ENCODE measurements at places on chromosomes 3 and 15.

- DNase-seq: no peak
Measured at GRCh38 chr3:18382760-18383369, 42.3 kb downstream of the SATB1 start.

DNA sequence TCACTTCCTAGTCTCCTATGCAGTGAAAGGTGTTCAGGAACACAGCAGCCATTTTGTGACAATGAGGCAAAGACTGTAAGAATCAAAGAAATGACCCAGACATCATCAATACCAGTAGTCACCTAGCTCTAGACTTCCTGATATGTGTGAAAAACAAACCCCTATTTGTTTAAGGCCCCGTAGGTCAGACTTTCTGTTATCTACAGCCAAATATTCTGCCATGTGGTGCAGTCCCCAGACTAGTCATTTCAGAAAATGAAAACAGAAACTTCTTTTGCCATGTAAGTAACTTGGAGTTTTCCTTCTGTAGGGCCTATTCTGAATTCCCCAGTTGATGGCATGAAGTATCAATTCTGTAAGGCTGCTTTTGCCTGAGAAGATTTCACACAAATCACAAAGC is 181.7 kb upstream of the SNTN start:
- no peak for DNase-seq

- peak; percentile 23 for DNase-seq
Measured at GRCh38 chr15:66153549-66154415, 99.8 kb downstream of the MEGF11 start.

DNA sequence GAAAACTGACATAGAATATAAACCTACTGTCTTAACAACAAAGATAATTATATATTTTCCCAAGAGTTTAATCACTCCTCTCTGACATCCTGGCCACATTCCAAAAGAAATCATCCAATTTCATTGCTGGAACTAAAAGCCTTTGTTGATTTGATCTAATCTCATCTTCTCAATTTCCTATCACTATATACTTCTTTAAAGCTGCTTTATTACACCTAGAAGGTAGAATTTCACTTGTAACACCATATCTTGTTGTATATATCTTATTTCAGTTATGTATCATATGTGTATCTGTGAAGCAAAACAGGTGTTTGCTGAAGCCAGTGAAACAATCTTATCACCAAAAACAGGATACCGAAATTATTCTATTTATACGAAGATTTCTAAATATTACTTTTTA is 740.2 kb downstream of the ROBO1 start:
- DNase-seq: no peak

DNA sequence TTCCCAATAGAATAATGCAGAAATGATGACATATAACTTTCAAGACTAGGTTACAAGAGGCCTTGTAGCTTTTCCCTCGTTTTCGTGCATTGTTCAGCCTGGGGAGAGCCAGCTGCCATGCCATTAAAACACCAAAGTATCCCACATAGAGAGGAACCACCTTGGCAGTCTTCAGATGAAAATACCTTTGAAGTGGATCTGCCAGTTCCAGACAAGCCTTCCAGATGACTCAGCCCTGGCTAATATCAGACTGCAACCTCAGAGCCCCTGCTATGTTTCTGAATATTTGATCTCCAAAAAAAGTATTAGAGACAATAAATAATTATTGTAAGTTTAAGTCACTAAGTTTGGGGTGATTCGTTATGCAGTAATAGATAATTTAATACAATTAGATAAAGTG is 294.3 kb upstream of the GBE1 start:
- DNase-seq: no peak

GRCh38 chr3:23575697-23576096 is 230.1 kb upstream of the UBE2E1 start:
- DNase-seq: no peak

DNA sequence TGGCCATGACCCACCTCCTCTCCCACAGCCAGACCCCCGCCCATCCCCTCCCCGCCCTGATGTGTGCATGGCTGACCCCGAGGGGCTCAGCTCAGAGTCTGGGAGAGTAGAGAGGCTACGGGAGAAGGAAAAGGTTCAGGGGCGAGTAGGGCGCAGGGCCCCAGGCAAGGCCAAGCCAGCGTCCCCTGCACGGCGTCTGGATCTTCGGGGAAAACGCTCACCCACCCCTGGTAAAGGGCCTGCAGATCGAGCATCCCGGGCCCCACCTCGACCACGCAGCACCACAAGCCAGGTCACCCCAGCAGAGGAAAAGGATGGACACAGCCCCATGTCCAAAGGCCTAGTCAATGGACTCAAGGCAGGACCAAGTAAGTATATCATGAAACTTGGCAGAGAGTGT is 11.7 kb downstream of the MAP1A start:
- DNase-seq: no peak

DNA sequence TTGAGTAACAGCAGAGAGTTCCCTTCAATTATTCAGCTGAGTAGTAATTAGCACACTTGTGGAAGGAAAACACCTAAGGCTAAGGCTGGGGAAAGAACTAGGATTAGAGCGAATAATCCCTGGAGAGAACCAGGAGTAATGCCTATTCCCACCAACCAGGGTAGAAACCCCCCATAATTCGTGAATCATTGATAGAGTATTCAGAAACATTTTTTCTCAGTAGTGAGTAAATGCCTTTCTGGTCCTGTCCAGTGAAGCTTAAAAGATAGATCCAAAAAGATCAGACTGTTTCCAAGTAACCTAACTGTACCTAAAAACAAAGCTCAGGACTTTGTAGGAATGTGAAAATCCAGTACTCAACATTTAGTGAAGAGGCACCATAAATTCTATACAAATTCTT is 71.2 kb downstream of the DGKG start:
- no peak for DNase-seq

GRCh38 chr3:185842241-185842640 is 17.4 kb upstream of the IGF2BP2 start:
- DNase-seq: no peak

DNA sequence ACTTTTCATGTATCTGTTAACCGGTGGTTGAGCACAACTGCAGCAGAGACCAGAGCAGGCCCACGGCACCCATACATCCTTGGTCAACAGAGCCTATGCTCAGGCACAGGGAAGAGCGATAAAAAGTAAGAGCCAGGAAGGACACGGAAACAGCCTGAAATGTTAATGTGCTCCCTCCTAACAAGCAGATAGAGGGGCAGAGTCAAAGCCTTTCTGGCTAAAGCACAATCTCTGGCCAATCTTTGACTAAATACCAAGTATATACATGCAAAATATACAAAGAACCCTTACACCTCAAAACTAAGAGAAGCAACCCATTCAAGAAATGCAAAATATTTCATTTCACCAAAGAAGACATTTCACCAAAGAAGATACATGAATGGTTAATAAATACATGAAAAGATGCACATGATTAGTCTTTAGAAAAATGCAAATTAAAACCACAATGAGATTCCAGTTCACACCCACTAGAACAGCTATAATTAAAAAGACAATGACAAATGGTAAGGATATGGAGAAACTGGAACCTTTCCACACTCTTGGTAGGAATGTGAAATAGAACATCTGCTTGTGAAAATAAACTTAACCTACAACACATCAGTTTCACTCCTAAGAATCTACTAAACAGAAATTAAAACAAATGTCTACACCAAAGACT is 88.0 kb downstream of the OSBPL10 start:
- DNase-seq: no peak

- no peak for DNase-seq
Measured at GRCh38 chr15:39411102-39411989, 169.5 kb upstream of the THBS1 start.

- DNase-seq: no peak
Measured at GRCh38 chr3:11948331-11948730, 55.9 kb upstream of the SYN2 start.
